ENCODE measurements at places on chromosomes 2 and 18.

DNA sequence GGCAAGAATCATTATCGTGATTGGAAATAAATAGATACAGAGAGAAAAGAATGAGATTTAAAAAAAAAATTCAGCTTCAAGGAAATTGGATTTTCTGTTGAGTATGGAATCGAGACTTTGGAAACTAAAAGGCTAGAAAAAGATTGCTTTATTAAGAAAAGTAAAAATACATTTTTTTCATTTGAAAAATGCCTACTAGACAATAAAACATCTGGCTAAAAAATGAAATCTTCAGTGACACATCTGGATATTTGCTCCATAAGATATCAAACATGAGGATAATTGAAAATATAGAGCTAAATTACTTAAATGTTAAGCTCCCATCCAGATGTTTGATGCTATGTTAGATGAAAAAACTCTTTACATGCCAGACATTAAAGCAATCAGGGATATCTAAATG is 879.5 kb downstream of the TSN start:
- no peak for DNase-seq

DNA sequence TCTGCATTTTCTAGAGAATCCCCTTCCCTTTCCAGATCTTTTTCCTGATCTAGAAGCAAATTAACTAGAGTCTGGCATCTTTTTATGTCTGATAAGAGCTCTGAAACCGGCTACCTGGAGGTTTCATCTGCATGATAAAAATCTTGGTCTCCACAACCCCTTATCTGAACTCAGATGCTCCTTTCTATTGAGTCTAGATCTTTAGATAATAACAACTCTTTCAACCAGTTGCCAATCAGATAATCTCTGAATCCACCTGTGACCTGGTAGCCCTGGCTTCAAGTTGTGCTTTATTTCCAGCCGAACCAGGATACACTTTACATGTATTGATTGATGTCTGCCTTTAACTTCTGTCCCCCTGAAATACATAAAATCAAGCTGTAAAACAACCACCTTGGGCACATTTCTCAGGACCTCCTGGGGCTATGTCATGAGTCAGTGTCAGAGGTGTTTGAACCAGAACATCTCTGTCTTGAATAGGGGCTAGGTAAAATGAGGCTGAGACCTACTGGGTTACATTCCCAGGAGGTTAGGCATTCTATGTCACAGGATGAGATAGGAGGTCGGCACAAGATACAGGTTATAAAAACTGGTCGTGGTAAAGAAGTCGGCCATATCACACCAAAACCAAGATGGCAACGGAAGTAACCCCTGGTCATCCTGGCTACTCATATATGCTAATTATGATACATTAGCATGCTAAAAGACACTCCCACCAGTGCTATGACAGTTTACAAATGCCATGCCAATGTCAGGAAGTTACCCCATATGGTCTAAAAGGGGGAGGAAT is 20.8 kb downstream of the RALBP1 start:
- no peak for DNase-seq

- DNase-seq = no peak
Measured at GRCh38 chr2:200216310-200216709, 90.2 kb upstream of the SPATS2L start.

GRCh38 chr2:19256121-19256601 is 102.3 kb downstream of the OSR1 start:
- no peak for DNase-seq

- no peak for DNase-seq
Measured at GRCh38 chr2:194815475-194815874, 841.6 kb upstream of the SLC39A10 start.
